Aortic smooth muscle cell (primary cell): ENCODE measurements at places on chromosomes 3 and 15. TPM values are rescaled to one million over a fixed set of nuclear protein-coding genes. Genes with fewer than 3 reads are reported as not detected.

Gene SOX14
- not detected in 2 replicates for total RNA-seq

Gene WDR93
- total RNA-seq, result under 0.01 and 0.06 TPM in 2 replicates

Gene SLC6A20
- total RNA-seq, result not detected in 2 replicates

Gene SNX4
- 35.0 and 49.7 TPM in 2 replicates for total RNA-seq

Gene HTR3E
- total RNA-seq, result not detected in 2 replicates

Gene HYAL3
- 3.3 and 3.7 TPM in 2 replicates for total RNA-seq

Gene MOBP
- total RNA-seq, result not detected in 2 replicates

Gene CKMT1A
- total RNA-seq, result not detected in 2 replicates

Gene TRIM42
- total RNA-seq, result not detected in 2 replicates

Gene SENP5
- total RNA-seq, result 42.0 and 42.8 TPM in 2 replicates

Gene CCDC50
- total RNA-seq, result 101 and 110 TPM in 2 replicates

Gene GRIP2
- not detected in 2 replicates for total RNA-seq

Gene SLC22A13
- 0.13 and 0.31 TPM in 2 replicates for total RNA-seq

Gene MKRN3
- 0.06 TPM in 1 of 2 replicates, not detected in the other for total RNA-seq

Gene ROPN1
- not detected in 2 replicates for total RNA-seq

Gene NEK10
- total RNA-seq, result 26.4 and 36.9 TPM in 2 replicates

Gene ZDHHC19
- total RNA-seq, result not detected in 2 replicates

Gene TTC21A
- total RNA-seq, result 2.2 and 3.0 TPM in 2 replicates

Gene NUP210
- 0.99 and 1.3 TPM in 2 replicates for total RNA-seq

Gene BFSP2
- not detected in 2 replicates for total RNA-seq

Gene APH1B
- total RNA-seq, result 15.2 and 16.7 TPM in 2 replicates

Gene PP2D1
- not detected in 2 replicates for total RNA-seq

Gene IQSEC1
- 20.7 and 25.8 TPM in 2 replicates for total RNA-seq

Gene GOLGA6L9
- 0.92 and 1.1 TPM in 2 replicates for total RNA-seq

Gene CYP1A2
- total RNA-seq, result not detected in 2 replicates

Gene OCA2
- total RNA-seq, result under 0.01 TPM in 1 of 2 replicates, not detected in the other

Gene GABRB3
- 0.81 and 1.1 TPM in 2 replicates for total RNA-seq

Gene SLC12A1
- not detected in 2 replicates for total RNA-seq

Gene PCLAF
- 18.5 and 38.1 TPM in 2 replicates for total RNA-seq

Gene SAMMSON
- not detected in 2 replicates for total RNA-seq

Gene CERS3
- total RNA-seq, result not detected in 2 replicates

Gene TLR9
- under 0.01 TPM in 1 of 2 replicates, not detected in the other for total RNA-seq

Gene FGD5
- total RNA-seq, result 2.6 and 5.4 TPM in 2 replicates
